ENCODE measurements at places on chromosomes 3 and 15. TPM values are rescaled to one million over a fixed set of nuclear protein-coding genes. Genes with fewer than 3 reads are reported as not detected.

DNA sequence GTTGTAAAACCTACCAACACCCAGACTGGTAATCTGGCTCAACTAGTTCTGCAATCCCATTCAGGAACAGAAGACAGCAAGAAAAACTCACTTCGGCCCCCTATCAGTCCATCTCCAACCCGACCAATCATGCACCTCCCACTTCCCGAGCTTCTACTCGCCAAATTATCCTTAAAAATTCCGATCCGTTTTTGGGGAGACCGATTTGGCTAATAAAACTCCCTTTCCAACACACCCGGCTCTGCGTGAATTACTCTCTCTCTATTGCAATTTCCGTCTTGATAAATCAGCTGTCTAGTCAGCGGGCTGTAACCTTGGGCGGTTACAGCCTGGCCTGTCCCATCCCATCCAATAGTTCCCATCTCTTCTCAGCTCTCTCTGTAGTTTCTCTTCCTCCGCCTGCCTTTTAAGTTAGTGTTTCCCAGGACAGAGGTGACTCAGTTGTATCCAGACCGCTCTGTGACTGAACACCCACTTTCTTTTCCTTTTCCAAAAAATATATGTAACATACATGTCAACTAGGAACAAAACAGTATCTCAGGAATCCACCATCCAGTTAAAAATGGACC, 780 bp upstream of the ACAD9 start:
- no peak for DNase-seq

DNA sequence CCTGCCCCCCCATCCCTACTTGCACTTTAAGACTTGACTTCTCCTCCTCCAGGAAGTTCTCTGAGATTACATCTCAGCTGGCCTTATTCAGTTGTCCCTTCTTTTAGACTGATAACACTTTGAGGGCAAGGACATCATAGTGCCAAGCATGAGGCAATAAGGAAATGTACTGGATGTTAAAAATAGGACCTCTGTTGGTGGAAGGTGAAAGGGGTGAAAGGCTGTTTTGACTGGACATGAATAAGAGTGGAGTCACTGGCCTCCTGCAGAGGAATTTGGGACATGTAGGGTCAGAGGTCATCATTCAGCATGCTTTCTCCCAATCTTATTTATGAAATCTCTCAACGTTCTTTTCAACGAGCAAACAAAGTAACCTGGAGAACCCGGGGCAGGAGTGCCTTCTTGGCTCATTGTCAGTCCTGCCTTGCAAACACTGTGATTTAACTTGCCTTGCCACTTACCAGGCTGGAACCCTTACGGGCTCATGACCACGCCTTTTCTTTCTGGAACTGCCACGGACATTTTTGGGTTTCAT, 38.6 kb downstream of the TRIM71 start:
- no peak for DNase-seq

DNA sequence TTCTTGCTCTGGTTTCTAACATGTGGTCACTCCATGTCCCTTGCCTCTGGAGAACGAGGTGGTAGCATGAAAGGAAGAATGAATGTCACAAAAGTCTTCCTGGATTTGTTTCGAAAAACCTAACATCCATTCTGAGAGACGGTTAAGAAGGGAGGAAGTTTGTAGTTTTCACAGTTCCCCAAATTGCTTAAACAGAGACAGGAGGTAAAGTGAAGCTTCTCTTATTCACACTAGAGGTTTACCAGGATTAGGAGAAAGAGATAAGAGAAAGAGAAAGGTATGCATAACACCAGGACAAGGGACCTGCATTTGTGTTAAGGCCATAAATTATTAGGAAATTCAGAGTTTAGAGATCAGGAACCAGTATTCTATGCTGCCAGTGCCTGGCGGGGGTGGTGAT, 228.1 kb downstream of the CPNE4 start:
- DNase-seq = no peak

- DNase-seq = no peak
Measured at GRCh38 chr3:17038900-17039553, 154.3 kb downstream of the PLCL2 start.

DOCK3 gene
- total RNA-seq = 6.2 TPM

PLSCR5 gene
- not detected for total RNA-seq

COL7A1 gene
- 8.7 TPM for total RNA-seq
